Esophagus squamous epithelium (tissue), 5 donors: ENCODE measurements at places on chromosomes 5 and 9.

DNA sequence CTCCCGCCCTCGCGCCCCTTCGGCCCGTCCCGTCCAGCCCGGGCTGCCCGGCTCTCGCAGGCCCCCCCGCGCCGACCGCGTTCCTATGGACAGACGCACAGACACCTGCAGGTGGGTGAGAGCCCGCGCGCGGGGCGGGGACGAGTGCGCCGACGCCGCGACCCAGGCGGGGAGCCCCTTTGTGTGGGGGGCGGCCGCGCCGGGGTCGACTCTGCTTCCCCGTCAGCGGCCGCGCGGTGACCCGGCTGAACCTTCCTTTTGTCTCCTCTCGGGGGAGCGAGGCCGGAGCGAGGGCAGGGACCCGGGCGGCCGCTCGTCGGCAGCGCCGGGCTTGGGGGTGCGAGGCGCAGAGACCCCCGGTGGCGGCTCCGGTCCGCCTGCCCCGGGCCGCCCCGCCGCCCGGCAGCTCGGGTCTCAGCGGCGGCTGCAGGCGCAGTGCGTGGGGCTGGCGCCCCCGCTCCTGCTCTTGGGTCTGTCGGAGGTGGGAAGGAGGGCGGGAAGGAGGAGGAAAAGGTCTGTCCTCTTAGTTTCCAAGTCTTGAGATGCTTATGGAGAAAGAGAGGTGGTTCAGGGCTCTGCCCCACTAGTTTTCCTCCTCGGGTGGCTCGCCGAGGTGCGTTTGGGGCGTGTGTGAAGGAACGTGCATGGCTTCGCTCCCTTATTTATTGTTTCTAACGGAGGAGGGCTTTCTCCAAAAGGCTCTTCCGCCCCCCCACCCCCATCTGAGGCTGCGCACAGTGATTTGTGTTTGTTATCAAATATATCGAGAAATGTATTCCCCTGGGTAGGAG is 576 bp downstream of the KIAA1958 start:
- no peak for DNase-seq

DNA sequence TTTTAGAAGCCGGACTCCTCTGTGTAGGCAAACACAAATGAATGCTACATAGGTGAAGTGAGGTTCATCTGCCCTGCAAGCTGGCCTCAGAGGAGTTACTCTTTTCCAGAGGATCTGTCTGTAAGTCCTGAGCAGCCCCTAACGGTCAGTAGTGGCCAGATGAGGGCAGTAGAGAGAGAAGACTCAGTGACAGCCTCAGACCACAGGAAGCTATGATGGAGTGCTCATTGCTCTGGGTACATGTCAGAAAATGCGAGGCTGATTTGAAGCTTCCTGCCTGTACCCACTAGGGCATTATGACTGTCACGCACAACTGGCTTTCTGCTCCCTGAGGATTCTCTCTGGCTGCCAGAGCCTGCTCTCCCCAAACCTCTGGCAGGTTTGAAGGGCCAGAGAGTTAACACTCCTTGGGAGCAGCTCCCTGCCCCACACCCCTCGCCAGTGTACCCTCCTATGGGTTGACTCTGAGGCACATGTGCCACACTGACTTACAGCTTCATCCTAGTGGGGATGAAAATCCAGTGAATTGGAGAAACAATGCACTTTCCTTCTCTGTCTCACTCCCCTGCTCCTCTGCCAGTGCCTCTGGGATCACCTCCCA is 141.5 kb downstream of the GABRG2 start:
- DNase-seq: no peak

DNA sequence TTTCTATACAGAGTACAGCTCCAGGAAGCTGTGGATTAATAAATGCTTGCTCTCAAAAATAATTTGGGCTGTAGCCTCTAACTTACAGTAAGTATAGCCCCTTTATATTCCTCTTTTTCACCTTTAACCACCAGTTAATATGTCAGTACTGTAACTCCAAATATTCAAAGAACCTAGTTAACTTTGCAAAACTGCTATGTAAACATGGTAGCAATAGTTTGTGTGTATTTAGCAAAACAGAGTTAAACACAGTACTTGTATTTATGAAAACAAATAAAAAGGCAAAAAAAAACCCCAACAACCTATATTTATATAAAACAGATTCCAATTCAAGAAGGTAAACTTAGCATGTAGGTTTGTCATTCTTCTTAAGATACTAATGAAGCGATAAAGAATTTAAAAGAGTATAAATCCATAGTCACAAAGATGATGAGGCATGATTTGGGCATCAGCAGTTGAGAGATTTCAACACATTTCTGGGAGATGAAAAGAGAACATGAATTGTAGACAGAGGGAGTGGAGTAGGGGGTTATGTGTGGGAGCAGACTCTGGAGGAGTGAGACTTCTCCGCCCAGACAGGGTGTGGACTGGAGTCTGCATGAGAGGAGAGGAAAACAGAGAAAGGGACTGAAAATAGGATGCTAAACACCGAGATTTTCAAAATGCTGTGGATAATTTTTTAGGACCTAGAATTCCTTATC is 47.0 kb upstream of the F2RL1 start:
- DNase-seq: no peak

DNA sequence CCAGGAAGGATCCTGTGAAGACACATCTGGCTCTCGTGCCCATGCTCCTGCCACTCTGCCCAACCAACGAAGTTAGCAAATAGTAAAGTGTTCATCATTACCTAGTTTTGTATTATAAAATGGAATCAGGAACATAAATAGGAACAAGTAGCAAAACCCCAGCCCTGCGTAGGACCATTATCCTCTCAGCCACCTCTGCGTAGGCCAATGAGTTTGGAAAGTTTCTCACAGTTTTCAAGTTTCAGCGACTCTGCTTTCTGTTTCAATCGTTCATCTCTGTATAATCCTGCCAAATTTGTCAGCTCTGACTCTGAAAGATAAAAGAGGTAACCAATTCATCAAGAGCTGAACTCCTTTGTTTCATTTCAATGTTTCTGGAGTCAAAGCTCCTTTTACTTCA is 10.1 kb upstream of the SPATA24 start:
- no peak for DNase-seq

GRCh38 chr5:166979307-166979895 is 1312.0 kb upstream of the WWC1 start:
- no peak for DNase-seq

GRCh38 chr5:891837-892393 is 686 bp downstream of the BRD9 start:
- DNase-seq: no peak

DNA sequence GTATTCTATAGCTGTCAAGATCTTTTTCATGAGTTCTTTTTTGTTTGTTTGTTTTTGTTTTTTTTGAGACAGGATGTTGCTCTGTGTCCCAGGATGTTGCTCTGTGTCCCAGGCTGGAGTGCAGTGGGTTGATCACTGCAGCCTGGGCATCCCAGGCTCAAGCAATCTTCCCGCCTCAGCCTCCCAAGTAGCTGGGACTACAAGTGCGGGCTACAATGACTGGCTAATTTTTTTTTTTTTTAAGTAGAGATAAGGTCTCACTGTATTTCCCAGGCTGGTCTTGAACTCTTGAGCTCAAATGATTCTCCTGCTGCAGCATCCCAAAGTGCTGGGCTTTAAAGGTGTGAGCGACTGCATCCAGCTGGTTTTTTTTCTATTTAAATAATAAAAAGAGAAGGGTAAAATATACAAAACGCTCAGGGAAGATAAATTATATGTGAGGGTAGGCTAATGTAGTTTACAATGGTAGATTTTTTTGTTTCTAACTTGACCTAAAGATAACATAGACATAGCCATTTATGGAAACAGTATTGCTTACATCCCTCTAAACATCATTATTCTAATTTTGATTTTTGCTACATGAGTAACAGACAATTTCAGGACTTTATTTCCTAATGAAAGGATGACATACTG is 21.9 kb downstream of the ERBIN start:
- no peak for DNase-seq

- no peak for DNase-seq
Measured at GRCh38 chr9:37026113-37026930, 7.7 kb downstream of the PAX5 start.

DNA sequence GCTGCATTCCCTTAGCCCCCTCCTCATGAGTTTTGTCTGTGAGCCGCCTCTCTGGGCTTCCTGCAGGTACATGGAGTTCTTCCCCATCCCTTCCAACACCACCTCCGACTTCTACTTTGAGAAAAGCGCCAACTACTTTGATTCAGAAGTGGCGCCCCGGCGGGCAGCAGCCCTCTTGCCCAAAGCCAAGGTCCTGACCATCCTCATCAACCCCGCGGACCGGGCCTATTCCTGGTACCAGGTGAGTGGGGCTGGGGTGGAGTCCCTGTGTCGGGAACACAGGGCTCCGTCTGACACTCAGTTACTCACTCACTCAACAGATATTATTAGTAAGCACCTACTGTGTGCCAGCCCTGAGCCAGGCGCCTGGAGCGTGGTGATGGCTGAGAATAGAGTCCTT is 37.3 kb downstream of the NDST1 start:
- no peak for DNase-seq

GRCh38 chr5:14204785-14205321 is 61.7 kb downstream of the TRIO start:
- DNase-seq: no peak

- no peak for DNase-seq
Measured at GRCh38 chr5:103393101-103393754, 134.7 kb downstream of the MACIR start.

- no peak for DNase-seq
Measured at GRCh38 chr5:153515301-153515700, 24.8 kb downstream of the GRIA1 start.

DNA sequence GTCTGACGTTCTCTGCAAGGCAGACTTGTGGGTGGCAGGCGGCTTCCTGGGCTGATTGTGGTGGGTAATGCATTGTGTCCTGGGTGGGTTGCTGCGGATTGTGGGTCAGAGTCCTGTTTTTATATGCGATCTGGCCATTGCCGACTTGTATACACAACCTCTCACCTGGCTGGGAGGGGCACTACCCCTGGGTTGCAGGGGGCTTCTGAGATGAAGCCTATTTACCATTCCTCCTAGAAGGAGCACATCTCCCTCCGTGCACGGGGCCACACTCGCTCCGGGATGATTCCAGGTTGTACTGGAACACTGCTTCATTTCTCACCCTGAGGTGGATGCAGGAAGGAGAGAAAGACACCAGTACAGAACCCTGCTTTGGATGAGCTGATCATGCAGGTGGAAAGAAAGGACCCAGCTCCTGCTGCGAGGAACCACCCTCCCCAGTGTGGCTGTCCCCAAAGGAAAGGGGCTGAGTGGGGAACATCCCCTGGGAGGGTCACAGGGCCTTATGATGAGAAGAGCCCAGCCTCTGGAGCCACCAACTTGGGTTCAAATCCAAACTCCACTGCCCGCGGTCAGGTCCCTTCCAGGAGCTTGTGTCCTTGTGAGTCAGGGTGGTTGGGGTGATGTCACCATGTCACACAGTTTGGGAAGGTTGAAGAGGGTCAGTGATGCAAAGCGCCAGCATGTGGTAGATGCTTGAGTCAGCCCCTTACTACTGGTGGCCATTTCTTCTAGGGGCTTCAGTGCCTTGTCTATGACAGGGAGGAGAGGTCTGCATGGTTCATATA is 151.8 kb upstream of the COL5A1 start:
- no peak for DNase-seq

GRCh38 chr5:90440644-90441043 is 31.1 kb upstream of the CETN3 start:
- no peak for DNase-seq

- no peak for DNase-seq
Measured at GRCh38 chr5:4643190-4643589, 496.9 kb upstream of the ADAMTS16 start.

DNA sequence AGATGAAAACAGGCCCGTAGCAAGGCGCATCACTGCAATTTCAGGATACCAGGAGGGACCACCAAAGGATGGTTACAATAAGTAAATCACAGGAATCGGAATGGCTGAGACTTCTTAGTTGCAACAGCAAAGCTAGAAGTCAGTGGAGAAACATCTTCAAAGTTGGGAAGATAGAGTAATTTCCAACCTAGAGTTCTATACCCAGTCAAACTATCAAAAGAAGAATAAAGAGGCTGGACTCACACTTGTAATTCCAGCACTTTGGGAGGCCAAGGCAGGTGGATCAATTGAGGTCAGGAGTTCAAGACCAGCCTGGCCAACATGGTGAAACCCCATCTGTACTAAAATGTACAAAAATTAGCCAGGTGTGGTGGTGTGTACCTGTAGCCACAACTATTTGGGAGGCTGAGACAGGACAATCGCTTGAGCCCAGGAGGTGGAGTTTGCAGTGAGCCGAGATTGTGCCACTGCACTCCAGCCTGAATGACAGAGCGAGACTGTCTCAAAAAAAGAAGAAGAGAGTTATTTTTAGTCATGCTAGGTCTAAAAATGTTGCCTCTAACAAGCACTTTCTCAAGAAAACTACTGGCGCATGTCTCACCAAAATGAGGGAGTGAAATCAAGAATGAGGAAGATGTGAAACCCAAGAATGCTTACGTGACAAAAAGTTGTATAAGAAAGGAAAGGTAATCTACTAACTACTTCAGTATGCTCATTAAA is 267.7 kb downstream of the DENND1A start:
- DNase-seq: no peak

DNA sequence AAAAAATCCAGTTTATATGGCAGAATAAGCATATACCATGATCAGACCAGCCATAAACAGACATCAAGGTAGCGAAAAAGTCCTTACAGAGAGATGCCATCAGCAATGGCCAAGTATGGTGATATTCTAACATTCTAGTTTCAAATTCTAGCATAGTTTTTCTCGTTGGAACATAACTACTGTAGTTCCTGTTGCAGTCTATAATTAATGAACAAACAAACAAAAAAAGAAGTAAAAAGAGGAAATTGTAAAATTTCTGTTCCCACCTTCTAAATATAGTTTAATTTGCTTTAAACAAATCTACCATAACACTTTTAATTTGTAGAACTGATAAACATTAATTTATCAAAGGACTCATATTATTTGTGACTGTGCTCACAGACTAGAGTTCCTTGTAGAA is 9.9 kb upstream of the CD180 start:
- no peak for DNase-seq

- DNase-seq: no peak
Measured at GRCh38 chr5:176912115-176912514, 13.0 kb upstream of the HK3 start.

GRCh38 chr9:69888856-69889585 is 68.4 kb downstream of the CFAP95 start:
- no peak for DNase-seq

GRCh38 chr9:136889858-136890257 is 3.5 kb downstream of the TRAF2 start:
- no peak for DNase-seq

- DNase-seq: no peak
Measured at GRCh38 chr5:80755626-80756025, 100.8 kb upstream of the DHFR start.

- DNase-seq: no peak
Measured at GRCh38 chr9:113624721-113625120, 161.2 kb downstream of the RGS3 start.

DNA sequence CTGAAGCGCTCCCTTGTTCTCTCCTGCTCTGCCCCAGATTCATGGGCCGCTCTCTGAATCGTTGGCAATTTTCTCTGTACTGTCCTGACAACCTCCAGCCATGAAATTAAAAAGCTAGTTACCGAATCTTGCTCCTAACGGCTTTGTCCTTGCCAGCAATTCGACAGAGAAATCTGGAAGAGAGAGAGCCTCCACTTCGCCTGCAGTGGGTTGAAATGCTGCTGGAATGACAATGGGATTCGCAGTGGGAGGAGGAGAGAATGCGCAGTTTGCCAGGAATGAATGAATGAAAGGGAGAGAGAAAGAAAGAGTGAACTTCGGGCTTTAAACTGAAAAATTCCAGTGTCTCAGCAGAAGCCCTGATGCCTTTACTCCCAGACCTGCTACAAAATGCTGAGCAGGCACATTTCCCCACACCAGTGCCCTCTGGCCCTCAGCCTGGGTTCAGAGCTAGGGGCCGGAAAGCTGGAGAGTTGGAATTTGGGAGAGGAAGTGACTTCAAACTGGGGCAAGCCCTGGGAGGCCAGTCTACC is 11.5 kb upstream of the BOD1 start:
- DNase-seq: no peak

GRCh38 chr9:89935801-89936200 is 331.0 kb downstream of the GADD45G start:
- DNase-seq: no peak
